Stimulated activated CD4-positive, alpha-beta T cell treated with anti-CD3 and anti-CD28 coated beads, TNF-alpha, amount 100 ng/mL, for 1 hour (primary cell): ENCODE measurements at places on chromosomes 12 and 14.
A peak's percentile ranks its signal among the peaks of the same experiment; 100 is the strongest.

- DNase-seq: no peak
These were observed 75.9 kb downstream of the TMTC1 start for GRCh38 chr12:29707846-29708245.

- DNase-seq: no peak
These were observed 727 bp downstream of the LDHB start for GRCh38 chr12:21656905-21657325.

- no peak for DNase-seq
These were observed 23.3 kb upstream of the CCER1 start for GRCh38 chr12:90978117-90978770.

GRCh38 chr14:60760644-60761364, 26.2 kb downstream of the MNAT1 start:
- no peak for DNase-seq

DNA sequence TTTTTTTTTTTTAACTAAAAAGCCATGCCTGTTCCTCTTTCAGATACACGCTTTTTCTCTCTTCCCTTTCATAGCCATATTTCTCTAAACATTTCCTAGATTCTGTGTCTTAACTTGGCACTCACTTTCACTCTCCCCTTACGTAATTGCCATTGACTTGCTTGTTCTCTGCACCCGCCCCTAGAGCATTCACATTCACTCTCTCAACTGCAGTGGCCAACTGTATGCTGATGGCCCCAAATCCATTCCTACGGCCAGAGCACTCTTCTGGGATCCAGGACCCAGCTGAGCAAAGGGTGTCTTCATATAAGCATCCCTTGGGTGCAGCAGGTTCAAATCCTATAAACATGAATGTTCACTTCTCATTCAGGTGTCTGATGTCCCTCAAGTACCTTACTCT, 59.5 kb downstream of the CKB start:
- DNase-seq: no peak

GRCh38 chr14:55843718-55844403, 263.9 kb downstream of the KTN1 start:
- no peak for DNase-seq

GRCh38 chr12:100520048-100520769, 46.5 kb downstream of the NR1H4 start:
- no peak for DNase-seq

DNA sequence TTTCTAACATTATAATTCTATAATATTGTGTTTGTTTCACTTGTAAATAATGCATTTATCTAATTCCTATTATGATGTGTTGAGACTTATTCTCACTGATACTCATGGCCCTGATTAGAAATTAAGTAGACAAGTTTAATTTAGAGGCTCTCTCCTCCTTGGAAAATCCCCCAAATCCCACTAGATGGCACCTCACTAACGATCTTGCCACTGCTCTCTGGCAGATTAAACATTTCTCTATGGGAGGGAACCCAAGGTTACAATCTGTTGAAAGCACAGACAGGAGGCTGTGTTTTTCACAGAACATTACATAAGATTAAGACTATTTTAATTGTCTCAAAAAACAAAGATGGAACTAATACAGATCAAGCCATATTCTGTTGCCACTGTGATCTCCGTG, 318.7 kb downstream of the LRFN5 start:
- no peak for DNase-seq

DNA sequence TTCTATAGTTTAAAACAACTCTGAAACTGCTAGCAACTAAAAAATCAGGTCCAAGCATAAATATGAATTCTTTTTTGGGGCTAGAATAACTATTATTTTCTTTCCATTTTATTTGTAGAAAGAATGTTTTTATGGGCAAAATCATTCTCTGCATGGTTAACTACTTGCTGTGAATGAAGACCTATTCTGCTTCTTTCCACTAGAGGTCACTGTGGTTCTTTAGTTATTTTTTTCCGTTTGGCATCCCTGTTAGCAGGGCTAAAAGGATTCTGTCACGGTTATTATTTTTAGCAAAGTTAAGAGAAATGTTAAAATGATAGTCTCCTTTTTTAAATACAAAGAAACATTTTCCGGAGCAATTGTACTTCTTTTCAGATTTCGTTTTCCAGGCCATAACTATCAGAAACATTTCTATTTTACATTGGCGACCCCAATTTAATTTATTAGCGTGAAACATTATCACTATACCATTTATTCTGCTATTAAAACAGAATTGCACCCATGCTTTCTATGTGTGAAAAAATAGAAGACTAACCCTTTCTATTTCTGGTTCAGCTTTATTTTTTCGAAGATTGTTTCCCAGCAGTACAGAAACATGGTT, 404.8 kb downstream of the ATP23 start:
- no peak for DNase-seq

GRCh38 chr12:129269756-129270495, 416.6 kb downstream of the GLT1D1 start:
- no peak for DNase-seq

DNA sequence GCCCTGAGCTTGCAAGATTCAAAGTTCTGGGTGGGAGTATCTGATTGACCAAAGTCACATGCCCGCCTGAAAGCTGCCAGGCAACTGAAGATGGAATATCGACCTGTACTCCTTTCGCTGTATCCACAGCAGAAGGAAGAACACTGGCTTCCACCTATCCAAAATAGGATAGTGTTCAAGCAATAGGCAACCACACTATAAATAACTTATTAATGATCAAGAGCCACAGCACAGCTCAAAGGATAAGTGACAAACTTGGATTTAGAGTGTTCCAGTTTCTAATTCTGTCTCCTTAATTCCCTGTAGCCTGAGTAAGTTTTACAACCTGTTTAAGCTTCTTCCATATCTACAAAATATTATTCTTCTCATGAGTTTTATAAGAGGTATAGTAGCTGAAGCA, 89.9 kb downstream of the TAOK3 start:
- no peak for DNase-seq

GRCh38 chr14:65101631-65102440, 481 bp downstream of the MAX start:
- DNase-seq: peak; percentile 20

DNA sequence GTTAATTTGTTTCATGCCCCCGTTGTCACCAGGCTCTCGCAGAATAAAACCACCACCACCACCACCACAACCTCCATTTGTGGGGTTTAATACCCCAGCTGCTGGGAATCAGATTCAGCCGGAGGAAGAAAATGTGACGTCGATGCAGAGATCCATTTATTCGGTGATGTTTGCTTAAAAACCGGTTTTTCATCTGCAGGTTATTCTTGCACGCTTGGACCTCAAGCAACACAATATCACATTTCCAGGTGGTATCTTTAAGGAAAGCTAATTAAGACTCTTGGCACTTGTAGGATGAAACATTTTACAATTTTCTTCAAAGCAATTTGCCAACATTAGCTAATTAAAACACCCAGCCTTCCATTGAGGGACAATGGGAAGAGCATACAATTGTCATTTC, 39.8 kb downstream of the SPRING1 start:
- DNase-seq: no peak

- DNase-seq: no peak
These were observed 266.3 kb downstream of the AACS start for GRCh38 chr12:125331342-125332052.

DNA sequence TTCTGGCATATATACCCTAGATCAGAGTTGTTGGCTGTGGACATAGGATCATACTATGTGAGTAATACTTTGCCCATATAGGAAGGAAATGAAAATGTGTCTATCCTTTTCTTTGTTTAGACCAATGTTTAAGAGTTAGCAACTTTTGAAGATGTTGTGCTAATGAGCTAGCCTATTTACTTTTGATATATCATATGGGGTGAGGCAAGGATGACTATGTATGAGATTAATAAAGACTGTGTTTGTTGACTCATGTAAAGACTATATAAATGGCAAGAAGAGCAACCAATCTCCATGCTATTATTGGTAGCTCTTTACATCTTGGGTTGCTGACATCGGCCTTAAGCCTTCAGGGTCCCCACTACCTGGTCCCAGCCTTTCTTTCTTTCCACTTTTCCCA, 289.4 kb downstream of the CCDC91 start:
- DNase-seq: no peak
